ENCODE measurements at places on chromosomes 3 and 15.

DNA sequence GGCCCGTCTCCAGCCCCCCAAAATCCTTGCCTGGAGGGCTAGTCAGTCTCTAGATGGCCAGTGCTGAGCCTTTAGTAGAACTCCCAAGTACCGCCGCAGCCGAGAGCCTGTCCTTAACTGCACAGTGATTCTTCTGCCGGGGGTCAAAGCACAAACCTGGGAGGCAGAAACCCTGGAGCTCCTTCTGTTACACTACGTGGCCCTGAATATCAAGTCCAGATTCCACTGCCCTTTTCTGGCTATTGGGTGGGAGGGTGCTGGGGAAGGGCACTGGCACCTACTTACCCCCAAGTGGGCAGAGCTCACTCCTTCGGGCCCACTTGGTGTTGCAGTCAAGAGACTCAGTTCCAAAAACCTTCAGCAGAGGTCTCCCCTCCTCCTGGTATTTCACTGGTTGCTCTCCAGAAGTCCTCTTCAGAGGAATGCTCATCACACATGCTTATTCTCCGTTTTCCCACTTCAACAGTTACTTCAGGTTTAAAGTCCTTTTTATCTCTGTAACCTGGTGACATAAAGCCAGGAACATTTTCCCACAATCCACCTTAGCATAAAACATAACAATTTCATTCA lies 10.8 kb downstream of the PDHB start:
- no peak for DNase-seq

DNA sequence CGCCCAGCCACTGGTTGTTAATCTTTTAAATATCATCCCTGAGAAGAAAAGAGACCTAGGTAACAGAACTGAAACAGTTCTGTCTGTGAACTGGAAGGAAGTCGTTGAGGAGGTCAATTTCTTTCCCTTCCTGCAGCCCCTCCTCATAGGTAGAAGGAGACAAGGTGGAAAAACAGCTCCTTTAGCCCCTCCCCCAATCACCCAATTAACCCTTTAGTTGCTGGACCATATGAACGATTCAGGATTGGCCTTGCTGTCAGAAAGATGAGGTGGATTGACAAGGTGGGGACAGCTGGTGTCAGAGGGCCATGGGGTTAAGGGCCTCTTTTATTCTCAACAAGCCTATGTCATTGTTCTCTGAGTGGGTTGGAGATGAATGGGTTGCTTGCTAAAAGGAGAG lies 36.0 kb upstream of the ZNF445 start:
- DNase-seq = no peak

DNA sequence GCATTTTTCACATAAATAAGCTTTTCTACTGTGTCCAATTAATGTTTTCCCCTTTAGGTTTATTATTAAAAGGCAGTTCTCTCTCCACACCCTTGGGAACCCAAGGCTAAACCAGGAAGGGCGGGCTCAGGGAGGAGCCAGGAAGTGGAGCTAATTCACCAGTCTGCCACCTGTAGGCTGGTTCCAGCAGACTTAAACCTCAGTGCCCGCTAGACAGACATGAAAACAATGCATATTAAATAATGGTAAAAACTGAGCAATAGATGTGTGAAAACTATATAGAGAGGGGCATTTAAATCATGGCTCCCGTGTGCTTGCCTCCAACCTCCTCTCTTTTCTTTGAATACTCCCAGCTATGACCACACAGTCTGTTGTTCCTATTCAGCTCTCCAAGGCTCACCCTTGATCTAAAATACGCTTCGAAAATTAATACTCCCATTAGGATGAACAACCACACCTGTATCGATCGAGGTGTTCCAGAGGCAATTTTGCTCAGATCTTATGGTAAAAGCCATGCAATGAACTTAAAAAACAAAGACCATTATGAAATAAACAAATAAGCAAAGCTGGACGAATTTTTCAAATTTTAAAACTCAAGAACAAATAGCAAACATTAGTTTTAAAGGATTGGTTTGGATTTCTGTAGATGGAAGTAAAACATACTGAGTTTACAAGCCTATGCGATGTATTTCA lies 253.3 kb downstream of the TJP1 start:
- DNase-seq = no peak

DNA sequence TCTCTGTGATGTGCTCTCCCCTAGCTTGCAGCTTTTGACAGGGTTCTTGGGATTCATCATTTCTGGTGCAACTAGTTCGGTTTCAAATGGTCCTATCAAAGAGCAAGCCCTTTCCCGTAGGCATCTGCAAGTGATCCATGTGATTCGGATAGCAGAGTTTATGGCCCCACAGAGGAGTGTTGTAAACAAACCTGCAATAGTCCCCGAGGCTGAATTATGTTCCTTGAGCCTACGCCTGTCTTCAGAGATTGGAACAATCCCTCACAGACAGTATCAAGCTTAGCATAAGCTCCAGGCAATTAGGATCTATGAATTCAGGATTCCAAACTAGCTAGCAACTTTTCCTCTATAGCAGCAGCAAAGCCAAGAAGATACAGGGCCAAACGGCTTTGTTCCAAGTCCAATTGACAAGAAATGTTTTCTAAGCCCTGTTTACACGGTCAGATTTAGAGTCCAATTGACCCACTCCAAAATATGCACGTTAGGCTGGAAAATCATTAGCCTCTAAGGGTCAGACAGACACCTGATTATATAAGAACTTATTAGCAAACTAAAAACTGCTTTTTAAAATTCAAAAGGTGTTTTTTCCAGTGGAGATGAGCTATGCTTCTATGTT lies 24.8 kb downstream of the LNP1 start:
- DNase-seq = no peak

GRCh38 chr15:22810033-22810852 lies 23.8 kb downstream of the NIPA1 start:
- DNase-seq = no peak

DNA sequence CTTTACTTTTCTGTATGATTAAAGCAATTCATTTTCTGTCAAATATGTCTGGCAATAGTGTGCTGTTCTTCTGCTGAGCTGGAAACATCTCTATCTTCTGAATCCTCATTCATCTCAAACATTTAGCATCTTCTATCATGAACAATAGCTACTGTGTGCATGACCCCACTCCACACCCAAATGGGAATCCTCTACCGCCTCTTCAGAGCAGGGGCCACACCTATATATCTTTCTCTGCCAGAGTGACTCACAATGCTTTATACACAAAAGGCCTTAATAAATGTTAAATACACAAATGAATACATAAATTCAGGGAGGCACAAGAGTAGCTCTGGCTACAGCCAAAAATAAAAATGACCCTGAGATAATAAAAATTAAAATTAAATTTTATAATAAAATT lies 8.0 kb downstream of the ALDH1A2 start:
- DNase-seq = no peak

DNA sequence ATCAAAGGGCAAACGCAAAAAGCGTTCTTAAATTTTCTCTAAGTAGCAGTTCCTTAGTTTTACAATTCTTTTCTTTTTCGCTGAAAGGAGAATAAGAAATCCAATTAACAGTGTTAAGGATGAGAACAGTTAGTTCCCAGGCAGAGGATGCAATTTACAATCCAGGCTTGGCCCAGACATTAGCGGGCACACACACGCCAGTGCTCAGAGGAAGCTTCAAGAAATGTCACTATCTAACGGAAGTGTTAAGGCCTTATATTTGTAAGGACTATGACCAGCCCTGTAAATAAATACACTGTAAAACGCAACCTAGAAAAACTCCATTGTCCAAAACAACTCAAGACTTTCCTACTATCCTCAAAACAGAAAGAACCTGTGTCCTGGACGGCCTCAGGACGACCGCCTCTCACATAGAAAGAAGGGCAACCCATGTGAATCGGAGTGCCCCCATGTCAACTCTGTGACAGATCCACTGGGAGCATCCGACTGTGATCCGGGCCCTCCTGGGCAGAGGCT lies 1.3 kb downstream of the ACAP2 start:
- no peak for DNase-seq

- DNase-seq = no peak
Observed at GRCh38 chr3:196210673-196211556, at the start of gene ZDHHC19. ZDHHC19 (minus strand) TSS chr3:196211400; CDS start chr3:196211315, 85 bp downstream.

- DNase-seq = no peak
Observed at GRCh38 chr3:122271246-122271898, 53.7 kb upstream of the CSTA start.

DNA sequence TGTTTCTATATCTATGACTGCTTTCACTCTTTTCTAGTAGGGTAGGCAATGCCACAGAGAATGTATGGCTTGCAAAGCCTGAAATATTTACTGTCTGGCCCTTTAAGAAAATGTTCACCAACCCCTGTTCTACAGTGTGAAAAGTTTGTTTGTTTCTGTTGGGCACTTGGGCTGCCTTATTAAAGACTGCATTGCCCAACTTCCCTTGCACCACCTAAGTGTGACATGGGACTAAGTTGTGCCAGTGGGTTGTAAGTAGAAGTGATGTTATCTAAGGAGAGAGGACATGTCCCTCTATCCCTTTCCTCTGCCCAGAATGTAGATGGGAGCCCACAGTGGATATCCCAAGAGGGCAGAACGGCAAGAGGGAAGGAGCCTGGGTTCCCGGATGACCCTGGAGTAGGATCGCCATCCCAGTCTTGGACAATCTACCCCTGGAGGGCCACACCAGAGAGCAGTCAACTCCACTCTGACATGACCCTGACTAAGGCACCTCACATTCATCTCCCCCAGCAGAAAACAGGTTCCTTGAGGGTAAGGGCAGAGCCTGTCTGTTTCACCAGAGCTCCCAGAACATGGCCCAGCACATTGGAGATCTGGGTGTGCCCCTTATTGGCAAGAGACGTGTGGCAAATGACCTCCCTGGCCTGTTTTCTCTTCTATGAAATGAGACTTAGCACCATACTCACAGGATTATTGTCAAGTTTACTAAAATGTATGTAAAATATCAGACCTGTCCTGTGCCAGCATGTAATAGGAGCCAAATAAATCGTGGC lies 138.8 kb downstream of the SMAD6 start:
- no peak for DNase-seq

DNA sequence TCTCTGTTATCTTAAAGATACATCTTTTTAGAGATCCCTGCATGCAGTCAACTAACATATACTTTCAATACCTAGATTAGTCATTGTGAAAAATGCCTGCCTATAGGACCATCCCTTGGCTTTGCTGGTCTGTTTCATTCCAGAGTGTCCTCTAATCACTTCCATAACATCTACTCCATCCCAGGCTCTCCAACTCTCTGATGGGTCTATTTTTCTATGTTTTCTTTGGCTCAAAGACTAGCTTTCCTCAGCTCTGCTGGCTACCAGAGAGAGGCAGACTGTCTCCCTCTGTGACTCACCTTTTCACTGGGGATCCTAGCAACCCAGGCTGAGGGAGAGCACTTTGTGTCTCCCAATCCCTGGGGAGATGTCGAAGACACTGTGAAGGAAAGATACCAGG lies 547.7 kb upstream of the MCTP2 start:
- DNase-seq = no peak

GRCh38 chr3:183265157-183265642 lies 12.1 kb downstream of the B3GNT5 start:
- DNase-seq = no peak

DNA sequence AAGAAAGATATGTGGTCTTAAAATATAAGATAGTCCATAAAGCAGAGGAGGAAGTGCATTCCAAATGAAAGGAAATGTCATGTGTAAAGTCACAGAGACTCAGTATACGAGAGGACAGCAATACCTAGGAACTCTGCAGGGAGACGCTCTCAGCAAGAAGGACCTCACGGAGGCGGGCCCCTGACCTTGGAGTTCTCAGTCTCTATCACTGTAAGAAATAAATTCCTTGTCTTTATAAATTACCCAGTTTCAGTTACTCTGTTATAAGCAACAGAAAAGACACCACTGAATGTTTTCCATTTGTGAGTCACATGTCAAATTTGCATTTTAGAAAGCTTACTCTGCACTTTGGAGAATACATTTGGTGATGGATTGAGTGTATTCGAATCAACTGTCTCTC lies 140.6 kb downstream of the GBE1 start:
- DNase-seq = no peak

- DNase-seq = no peak
Observed at GRCh38 chr3:190401963-190402362, 14.0 kb downstream of the CLDN16 start.

GRCh38 chr15:63623232-63623969 lies 26.2 kb downstream of the FBXL22 start:
- no peak for DNase-seq

DNA sequence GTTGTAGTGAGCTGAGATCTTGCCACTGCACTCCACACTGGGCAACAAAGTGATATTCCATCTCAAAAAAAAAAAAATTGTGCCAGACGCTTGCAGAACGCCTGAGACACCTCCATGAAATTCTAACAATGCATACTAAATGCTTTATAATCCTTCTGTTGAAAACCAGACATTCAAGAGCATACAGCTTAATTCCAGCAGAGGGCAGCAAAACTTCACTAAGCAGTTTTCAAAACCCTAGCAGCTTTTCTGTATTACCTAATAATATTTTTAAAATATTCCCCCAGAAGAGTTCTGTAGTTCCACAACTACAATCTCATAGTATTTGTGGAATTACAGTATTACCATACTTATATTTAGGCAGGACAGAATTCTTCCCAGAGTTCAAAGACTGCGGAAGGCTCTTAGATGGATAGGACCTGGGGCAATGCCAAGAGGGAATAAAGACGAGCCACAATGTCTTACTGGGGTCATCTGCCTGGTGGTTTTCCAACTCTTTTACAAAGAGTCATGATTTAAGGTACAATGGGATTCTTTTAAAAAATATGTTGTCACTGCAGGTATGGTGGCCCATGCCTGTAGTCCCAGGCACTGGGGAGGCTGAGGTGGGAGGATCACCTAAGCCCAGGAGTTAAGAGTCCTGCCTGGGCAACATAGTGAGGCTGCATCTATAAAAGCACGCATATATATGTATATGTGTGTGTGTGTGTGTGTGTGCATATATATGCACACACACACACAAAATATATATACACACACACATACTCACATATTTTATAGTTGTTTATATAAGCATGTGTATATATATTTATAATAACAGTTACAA lies 19.6 kb upstream of the TASOR start:
- DNase-seq = no peak

DNA sequence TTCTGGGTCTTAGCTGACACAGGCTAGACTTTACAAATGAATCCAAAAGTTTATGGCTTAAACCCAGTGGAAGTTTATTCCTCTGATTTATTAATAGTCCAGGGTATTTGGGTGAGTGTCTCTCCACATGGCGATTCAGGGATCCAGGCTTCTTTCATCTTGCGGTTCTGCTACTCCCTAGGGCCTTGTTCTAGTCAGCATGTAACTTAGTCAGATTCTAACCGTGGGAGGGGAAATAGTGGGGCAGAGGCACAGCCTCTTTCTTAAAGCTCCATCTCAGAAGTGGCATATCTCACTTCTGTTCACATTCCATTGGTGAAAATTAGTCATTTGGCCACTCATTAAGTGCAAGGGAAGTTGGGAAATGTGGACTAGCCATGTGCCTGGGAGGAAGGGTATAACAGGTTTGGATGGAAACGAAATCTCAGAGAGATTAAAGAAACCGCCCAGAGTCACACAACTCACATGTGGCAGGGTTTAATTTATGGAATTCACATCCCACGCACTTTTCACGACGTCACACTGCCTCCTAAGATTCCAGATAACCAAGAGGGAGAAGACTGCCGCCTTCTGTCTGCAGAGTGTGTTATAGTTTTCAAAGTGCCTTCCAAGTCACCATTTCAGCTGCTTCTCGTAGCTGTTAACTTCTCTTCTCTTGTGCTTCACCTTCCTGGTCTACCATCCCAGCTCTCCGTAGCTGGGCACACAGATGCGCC lies 11.4 kb upstream of the RASGRF1 start:
- no peak for DNase-seq

- no peak for DNase-seq
Observed at GRCh38 chr3:126956866-126957650, 25.9 kb upstream of the PLXNA1 start.

GRCh38 chr15:36653851-36654250 lies 74.4 kb downstream of the CDIN1 start:
- DNase-seq = no peak

- no peak for DNase-seq
Observed at GRCh38 chr3:171974986-171975837, 64.2 kb upstream of the FNDC3B start.

All from stimulated activated CD8-positive, alpha-beta memory T cell treated with anti-CD3 and anti-CD28 coated beads, Interleukin-2, amount 100 ng/mL, for 48 hours (primary cell).